ENCODE measurements at places on chromosomes 3 and 15.
A peak's percentile ranks its signal among the peaks of the same experiment; 100 is the strongest.

DNA sequence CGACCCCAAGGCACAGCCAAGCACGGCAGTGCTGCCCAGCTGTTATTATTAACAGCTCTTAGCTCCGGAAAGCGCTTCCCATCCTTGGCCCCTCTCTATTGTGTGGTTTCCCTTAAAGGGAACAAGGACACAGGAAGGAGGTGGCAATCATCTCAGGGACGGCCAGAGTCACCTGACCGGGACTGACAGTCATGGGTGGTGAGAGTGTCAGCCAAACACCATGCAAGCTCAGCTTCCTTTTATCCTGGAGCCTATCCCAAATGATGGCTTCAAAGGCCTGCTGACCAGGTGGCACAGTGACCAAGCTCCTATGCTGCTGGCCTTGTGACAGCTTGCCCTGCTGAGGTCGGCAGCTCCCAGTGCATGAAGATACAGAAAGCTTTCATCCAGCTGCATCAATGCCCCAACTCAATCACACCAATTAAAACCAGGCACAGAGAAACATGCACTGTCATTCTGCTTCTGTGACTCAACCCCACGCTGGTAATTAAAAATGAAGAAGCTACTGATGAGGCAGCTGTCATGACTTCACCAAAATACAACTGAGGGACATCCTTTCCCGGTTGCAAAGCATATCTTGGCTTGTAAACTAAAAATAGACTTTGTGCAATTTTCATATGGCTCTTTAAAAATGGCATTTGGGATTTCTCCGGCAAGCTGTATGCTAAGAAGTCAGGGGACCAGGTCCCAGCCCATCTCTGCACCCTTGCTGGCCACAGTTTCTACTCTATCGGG is 34.0 kb downstream of the PCSK6 start:
- DNase-seq = peak; percentile 48

DNA sequence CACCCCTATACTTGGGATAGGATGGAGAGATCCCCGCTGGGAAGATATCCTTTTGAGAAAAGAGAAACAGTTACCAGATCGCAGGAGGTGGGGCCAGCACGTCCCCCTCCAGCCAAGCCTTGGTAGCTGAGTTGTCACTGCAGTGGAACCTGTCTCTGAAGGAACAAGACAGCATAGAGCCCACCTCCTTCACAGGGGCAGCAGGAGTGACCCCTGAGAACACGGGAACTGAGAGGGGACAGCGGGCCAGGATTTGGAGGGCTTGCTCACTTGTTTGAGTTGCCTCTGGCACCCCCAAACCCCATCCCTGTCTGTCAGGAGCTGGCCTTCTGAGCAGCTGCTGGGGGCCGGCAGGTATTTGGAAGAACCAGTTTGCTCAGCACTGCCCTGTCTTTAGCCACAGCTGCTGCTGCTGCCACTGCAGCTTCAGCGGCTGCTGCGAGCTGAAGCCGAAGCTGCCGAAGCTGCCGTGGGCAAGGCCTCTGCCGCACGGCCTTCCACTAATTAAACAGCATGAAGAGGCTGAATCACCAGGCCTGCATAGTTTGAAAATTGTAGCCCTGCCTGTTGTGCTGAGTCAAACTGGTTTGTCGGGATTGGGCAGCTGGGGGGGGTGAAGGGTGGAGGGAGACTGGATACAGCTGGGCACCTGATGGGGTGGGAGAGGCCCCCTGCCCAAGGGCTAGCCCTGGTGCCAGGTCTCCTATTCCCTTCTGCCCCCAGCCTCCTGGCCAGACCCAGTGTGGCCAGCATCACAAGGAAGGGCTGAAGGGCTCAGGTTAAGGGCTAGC is 4.0 kb downstream of the EPHB3 start:
- DNase-seq = no peak

DNA sequence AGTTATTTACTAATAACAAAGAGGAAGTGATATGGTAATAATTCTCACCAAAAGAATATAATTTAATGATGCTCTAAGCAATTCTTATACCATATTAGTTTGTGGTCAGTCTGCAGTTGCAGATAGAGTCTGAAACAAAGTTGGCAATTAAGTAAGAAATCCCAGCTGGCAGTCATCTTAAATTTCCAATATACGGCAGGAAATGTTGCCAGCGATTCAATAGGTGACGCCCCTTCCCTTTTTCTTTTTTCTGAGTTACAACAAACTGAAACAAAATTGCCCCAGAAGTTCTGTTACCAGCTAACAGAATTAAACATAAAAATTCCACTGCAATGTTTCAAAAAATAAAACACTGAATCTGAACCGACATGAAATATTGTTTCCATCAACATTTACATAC is 26.7 kb downstream of the LRRFIP2 start:
- no peak for DNase-seq

- no peak for DNase-seq
Measured at GRCh38 chr3:28940994-28941393, 339.9 kb upstream of the RBMS3 start.

DNA sequence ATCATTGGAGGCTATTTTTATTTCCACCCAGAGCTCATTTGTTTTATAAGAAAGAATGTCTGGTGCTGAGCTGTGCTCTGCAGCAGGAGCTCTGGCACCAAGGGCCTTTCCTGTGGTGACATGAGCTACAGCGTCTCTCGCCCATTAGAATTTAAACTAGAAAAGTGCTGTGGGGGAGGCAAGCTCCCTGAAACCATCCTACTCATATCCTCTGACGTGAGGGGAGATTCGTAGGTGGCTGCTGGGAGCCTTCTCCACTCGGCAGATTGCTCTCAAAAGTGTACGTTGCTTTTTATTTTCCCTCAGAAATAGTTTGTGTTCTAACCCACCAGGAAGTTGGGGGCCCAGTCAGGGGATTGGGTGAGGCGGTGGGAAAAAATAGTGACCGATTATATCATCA is 76.3 kb upstream of the ARHGEF3 start:
- DNase-seq = peak; percentile 67

- DNase-seq = no peak
Measured at GRCh38 chr3:126320517-126321293, 36.5 kb downstream of the KLF15 start.

DNA sequence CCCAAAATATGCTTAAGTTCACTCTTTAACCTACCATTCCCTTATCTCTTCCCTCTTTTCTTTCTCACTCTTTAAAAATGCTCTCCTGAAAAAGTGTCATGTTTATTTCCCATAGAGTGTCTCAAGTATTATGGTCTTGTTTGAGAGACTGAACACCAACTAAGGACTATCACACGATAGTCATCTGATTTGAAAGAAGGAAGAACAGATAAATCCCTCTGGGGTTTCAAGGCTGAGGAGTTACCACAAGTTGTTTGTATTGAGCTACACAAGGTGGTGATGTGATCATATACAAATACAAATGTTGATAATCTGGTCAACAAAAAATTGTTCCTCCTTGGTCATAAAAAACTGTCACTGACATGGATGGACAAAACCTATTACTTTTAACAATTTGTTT is 13.8 kb downstream of the MEIS2 start:
- DNase-seq = no peak

- peak; percentile 90 for DNase-seq
Measured at GRCh38 chr3:66472313-66473134, 28.3 kb downstream of the LRIG1 start.

DNA sequence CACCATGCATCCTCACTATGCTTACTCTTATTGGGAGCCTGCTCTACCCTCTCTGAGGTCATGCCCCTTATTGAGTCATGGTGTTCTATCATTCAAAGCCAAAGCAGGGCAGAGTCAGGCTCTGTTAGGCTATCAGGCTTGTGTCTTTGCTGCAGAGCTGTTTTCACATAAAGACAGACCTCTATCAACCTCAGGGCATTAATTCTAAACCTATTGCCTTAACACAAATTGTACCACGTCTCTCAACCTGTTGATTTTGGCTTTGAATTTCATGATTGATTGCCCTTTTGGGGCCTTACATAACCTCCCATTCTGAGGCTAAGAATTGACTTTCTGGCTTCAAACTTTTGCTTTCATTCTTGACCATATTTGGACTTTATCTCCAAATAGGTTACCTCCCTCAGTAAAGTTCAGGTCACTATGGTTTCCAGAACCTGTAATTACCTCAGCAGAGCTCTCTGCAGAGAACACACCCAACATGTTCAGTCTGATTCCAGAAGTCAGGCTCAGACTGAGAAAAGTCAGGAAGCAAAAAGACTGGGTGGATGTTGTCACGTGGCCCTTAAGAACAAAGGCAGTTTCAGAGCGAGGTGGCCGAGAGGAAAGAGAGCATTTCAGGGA is 221.4 kb upstream of the NANOGP8 start:
- DNase-seq = no peak

DNA sequence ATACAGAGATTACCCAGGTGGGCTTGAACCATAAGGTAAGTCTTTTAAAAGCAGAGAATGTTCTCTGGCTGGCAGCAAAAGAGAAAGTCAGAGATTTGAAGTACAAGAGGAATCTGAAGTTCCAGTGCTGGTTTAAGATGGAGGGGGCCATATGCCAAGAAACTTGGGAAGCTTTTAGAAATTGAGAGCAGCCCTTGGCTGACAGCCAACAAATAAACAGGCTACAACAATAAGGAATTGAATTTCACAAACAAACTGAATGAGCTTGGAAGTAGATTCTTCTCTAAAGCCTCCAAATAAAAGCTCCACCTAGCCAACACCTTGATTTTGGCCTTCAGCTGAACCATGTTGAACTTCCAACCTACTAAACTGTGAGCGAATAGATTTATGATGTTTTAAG is 85.7 kb downstream of the TRIM42 start:
- DNase-seq = no peak

DNA sequence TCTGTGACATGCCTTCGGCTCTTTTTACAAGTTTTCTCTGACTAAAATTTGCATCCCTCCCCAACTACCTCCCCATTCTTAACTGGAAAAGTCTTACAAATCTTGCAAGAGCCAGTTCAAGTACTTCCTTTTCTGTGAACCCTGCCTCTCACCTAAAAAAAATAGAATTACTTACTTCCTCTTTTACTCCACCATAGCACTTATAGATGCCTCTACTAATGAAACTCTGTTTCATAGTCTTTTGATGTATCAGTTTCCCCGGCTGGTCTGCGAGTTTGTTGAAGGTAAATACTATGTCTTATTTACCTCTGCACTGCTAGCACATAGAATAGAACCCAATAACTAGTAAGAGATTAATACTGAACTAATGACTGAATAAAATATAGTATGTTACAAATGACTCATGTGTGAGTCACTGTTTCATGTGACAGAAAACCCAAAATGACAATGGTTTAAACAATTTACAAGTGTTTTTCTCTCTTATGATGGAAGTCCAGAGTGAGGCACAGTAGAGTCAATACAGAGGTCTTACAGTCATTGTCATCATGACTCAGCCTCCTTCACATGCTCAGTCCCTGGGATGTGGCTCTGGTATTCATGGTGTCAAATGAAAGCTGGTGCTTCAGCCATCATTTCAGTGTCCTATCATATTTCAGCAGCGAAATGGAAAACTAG is 393.5 kb downstream of the RSL24D1 start:
- DNase-seq = peak; percentile 13

- no peak for DNase-seq
Measured at GRCh38 chr3:115401298-115401697, 222.0 kb upstream of the GAP43 start.

DNA sequence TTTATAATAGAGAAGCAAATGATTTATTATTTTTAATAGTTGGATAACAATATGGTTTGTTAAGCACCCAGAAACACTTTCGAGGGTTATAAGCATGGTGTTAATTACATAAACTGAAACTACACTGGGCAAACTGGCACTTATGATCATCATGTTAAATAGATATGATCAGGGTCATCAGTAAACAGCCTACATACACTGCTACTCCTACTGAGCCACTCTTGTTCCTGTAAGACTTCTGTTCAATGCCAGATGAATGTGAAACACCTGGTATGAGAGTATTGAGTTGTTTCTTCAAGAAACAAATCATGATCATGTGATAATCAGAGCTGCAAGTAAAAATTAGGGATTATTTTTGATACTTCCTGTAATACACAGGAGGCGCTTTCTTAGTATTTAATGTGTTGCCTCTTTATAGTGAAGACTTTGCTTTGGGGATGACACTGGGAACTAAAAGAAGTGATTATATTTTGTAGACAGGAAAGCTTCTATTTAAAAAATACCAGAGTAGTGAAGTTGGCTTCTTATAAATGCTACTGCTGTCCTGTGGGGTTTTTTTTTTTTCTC is 32.3 kb upstream of the UTS2B start:
- DNase-seq = peak; percentile 14

GRCh38 chr3:25468866-25469319 is 40.8 kb downstream of the RARB start:
- no peak for DNase-seq

- no peak for DNase-seq
Measured at GRCh38 chr3:134048278-134048996, 18.7 kb upstream of the SLCO2A1 start.

- no peak for DNase-seq
Measured at GRCh38 chr3:18258492-18258891, 166.6 kb downstream of the SATB1 start.

- DNase-seq = no peak
Measured at GRCh38 chr15:61558172-61559136, 329.4 kb upstream of the RORA start.

- DNase-seq = no peak
Measured at GRCh38 chr3:120284747-120285507, at the start of gene GPR156. GPR156 (minus strand) TSS chr3:120285222; CDS start chr3:120244098, 41,124 bp downstream.

DNA sequence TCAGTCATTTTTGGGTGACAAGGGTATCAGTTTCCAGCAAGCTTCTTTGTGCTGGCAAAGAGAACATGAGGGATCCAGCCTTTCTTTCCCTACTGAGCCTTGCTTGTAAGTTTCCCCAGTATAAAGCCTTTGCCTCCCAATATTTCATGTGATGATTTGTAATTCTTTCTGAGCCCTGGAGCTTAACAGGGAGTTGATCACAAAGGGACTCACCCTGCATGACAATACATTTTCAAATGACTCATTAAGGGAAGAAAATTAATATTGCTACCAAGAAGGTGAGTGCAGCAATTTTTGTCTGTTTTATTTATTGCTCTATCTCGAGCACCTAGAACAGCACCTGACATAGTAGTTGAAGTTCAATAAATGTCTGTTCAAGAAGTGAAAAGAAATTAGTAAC is 27.7 kb downstream of the OXSM start:
- no peak for DNase-seq

- DNase-seq = no peak
Measured at GRCh38 chr3:187849016-187849654, 103.9 kb upstream of the BCL6 start.

DNA sequence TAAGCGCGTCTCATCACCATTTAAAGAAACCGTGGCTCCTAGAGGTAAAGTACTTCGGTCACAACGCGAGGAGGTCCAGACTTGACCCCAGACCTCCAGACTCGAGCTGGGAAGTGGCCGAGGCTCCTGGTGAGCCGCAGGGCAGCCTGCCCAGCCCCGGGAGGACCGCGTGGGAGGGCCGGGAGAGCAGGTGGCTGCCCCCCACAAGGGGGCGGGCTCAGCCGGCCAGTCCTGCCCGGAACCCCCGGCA is at the start of gene SLC27A2:
TSS of gene SLC27A2 (plus strand) at position 228 of the 250 bp plus-strand sequence. CDS start 232 bp downstream, outside the sequence.
- DNase-seq = no peak

DNA sequence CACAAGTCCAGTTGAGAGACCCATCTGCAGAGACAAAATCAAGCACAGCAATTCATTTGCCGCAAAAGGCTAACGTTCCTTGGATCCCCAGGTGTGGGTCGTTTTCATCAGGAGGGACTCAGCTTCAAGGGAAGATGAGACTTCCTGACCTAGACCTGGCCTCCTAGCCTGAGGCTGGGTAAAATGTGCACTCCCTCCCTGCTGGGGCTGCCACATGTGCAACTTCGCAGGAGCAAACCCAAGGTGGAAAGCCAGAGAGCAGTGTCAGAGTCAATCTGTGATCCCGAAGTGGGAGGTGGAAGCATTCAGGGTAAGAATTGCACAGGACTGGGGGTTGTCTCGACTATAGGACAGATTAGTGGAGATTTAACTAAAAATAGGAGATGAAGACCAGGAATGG is 164.7 kb upstream of the UMPS start:
- DNase-seq = no peak

- no peak for DNase-seq
Measured at GRCh38 chr3:139299261-139300132, 44.3 kb upstream of the MRPS22 start.
